Upper lobe of left lung (tissue), 6 donors: ENCODE measurements at places on chromosomes 2 and 18. TPM values are rescaled to one million over a fixed set of nuclear protein-coding genes. Genes with fewer than 3 reads are reported as not detected.

The ANKRD30BL gene
- not detected for total RNA-seq

The CHRND gene
- total RNA-seq = not detected

The RAX gene
- total RNA-seq = not detected

The LIMS3 gene
- 2.2 TPM for total RNA-seq

The IDH1 gene
- 148 TPM for total RNA-seq

The GPR55 gene
- total RNA-seq = 0.79 TPM

The ABCA12 gene
- total RNA-seq = not detected

The TEKT4 gene
- 2.1 TPM for total RNA-seq

- H3K27ac ChIP-seq = peak overlapping the region; percentile 82
- H3K4me1 ChIP-seq = peaks cover 74% of the 10 kb centered on the region
- no peaks in the 10 kb centered on the region for H3K36me3 ChIP-seq
- DNase-seq = peak; percentile 82
- no peaks in the 10 kb centered on the region for H3K27me3 ChIP-seq
Measured at GRCh38 chr2:54570925-54571694, 115.0 kb downstream of the SPTBN1 start.

DNA sequence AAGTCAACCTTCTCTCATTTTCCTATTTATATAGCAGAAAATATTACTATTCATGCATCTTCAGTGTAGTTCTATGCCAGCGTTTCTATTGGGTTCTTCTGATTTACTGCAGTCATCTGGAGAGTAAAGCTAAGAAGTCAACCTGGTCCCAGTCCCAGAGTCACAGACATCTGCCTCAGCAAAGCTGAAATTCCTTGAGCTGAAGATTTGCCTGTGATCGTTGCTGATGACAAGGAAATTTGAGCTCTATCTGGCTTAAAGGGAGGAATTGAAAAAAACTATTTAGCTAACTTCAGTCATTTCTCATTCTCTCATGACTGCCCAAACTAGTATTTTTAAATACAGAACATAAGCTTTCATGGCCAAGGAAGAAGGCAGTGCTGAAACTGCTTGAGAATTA, 45.7 kb downstream of the RND3 start:
- no peak overlapping the region for H3K27ac ChIP-seq
- H3K4me1 ChIP-seq = no peaks in the 10 kb centered on the region
- no peak for DNase-seq
- H3K36me3 ChIP-seq = no peaks in the 10 kb centered on the region

- H3K27ac ChIP-seq = no peak overlapping the region
- H3K4me3 ChIP-seq = no peak overlapping the region
- no peaks in the 10 kb centered on the region for H3K27me3 ChIP-seq
- no peaks in the 10 kb centered on the region for H3K36me3 ChIP-seq
- DNase-seq = no peak
Measured at GRCh38 chr2:223925106-223925505, 20.0 kb downstream of the WDFY1 start.

DNA sequence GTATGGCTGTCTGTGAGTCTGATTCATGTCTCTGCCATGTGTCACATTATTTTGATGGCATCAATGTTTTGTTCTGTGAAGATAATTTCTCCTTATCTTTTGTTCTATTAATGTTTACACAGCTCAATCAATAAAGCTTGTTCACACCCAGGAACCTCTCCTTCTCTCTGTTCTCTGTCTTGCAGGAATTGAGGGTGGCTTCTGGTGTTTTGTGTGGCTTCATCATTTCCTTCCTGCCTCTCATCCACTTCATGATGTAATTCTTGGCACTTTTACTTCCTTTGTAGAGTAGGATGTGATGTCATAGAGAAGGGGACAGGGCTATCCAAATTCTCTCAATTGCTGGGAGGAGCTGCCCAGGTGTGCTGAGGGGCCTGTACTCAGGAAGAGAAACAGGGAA, 27.2 kb downstream of the ASXL3 start:
- H3K27me3 ChIP-seq = no peaks in the 10 kb centered on the region
- H3K4me3 ChIP-seq = no peak overlapping the region
- DNase-seq = no peak
- no peaks in the 10 kb centered on the region for H3K4me1 ChIP-seq
- H3K36me3 ChIP-seq = no peaks in the 10 kb centered on the region
- H3K27ac ChIP-seq = no peak overlapping the region

GRCh38 chr2:106531676-106532214, 44.6 kb downstream of the CD8B2 start:
- no peak for DNase-seq
- H3K4me1 ChIP-seq = peaks cover 5% of the 10 kb centered on the region
- H3K27ac ChIP-seq = no peak overlapping the region
- H3K27me3 ChIP-seq = no peaks in the 10 kb centered on the region

DNA sequence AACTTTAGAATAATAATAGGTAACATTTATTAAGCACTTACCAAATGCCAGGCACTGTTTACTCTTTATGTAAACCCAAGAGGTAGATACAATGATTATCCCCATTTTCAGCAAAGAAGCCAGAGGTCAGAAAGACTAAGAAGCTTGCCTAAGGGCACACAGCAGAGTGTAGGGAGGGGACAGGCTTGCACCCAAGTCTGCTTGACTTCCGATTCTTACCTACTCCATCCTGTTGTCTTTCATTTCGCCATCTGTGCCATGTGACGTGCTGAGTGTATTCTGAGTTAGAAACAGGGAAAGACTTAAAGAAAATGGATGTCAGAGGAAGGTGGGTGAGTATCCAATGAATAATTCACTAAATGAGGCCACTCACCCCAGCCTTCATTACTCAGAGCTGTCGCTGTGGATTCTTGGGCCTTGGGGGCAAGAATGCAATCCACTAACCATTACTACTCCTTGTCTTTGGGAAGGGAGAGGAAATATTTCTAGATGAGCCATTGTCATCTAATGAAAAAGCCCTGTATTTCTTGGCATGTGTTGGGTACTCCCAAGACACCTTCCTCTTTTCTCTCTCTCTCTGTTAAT, 76.4 kb upstream of the BCL11A start:
- DNase-seq = no peak
- no peak overlapping the region for H3K4me3 ChIP-seq

GRCh38 chr2:54660752-54661151, 62.7 kb upstream of the EML6 start:
- peak overlapping the region; percentile 77 for H3K27ac ChIP-seq
- H3K27me3 ChIP-seq = no peaks in the 10 kb centered on the region
- peaks cover 48% of the 10 kb centered on the region for H3K36me3 ChIP-seq
- H3K4me1 ChIP-seq = peaks cover 24% of the 10 kb centered on the region

- no peak for DNase-seq
- H3K4me1 ChIP-seq = peaks cover 12% of the 10 kb centered on the region
- no peak overlapping the region for H3K27ac ChIP-seq
- H3K27me3 ChIP-seq = no peaks in the 10 kb centered on the region
- no peak overlapping the region for H3K4me3 ChIP-seq
Measured at GRCh38 chr2:74450570-74451190, 4.2 kb upstream of the INO80B start.

DNA sequence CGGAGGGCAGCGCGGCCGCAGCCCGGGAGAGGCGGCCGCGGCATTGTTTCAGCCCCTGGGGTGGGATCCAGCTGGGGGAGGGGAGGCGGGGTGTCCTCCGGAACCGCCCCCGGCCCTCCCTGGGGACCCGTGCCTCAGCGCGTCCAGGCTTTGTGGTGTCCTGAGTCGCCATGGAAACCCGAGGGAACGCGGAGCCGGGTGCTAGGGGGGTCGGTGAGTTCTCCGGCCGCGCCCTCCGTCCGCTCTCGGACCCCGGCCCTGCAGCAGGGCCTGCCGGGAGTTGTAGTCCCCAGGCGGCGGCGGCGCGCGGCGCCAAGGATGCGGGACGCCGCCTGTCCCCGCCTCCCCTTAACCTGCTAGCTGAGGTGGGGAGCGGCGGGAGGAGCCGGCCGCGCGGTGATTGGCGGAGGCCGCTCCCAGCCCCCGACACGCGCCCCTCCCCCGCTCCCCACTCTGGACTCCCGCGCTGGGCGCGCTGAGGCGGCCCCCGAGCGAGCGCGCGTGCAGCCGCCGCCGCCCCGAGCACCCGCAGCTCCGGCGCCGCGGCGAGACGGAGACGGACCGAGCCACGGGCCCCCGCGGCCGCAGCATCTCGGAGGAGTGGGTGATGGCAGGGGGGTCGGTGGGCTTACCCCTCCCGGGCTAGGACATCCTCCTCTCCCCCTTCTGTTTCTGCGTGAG, at the start of gene DPYSL5:
DPYSL5 (plus strand) TSS at position 478 of the 681 bp plus-strand sequence. CDS start 50,368 bp downstream, outside the sequence.
- H3K36me3 ChIP-seq = no peaks in the 10 kb centered on the region
- peaks cover 31% of the 10 kb centered on the region for H3K4me1 ChIP-seq
- no peak within 1 kb of the TSS for H3K27ac ChIP-seq
- H3K4me3 ChIP-seq = peak within 1 kb of the TSS; percentile 20
- H3K27me3 ChIP-seq = peaks cover 49% of the 10 kb centered on the region
- peak; percentile 81 for DNase-seq

DNA sequence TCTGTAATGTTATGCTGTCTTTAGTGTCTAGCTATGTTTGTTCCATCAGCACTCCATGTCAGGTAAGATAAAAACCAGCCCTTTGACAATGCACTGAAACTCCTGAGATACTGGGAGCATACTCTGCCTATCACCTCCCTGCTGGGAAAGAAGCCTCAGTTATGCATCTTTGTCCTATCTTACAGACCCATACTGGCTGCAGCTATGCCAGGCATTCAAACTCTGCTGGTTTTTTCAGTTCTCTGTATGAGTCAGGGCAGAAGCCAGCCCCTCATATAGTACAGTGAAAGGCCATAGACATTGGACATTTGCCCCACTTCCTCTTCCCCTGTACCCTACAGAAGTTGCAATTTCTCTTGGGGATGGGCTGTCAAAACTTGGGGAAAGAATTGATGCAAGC, 181.1 kb upstream of the RGPD4 start:
- H3K4me1 ChIP-seq = no peaks in the 10 kb centered on the region
- H3K27ac ChIP-seq = no peak overlapping the region
- H3K27me3 ChIP-seq = no peaks in the 10 kb centered on the region
- H3K4me3 ChIP-seq = no peak overlapping the region

GRCh38 chr18:46812311-46812710, 55.5 kb upstream of the ST8SIA5 start:
- H3K4me1 ChIP-seq = no peaks in the 10 kb centered on the region
- no peak overlapping the region for H3K27ac ChIP-seq
- H3K27me3 ChIP-seq = no peaks in the 10 kb centered on the region
- no peak for DNase-seq
- no peaks in the 10 kb centered on the region for H3K36me3 ChIP-seq

DNA sequence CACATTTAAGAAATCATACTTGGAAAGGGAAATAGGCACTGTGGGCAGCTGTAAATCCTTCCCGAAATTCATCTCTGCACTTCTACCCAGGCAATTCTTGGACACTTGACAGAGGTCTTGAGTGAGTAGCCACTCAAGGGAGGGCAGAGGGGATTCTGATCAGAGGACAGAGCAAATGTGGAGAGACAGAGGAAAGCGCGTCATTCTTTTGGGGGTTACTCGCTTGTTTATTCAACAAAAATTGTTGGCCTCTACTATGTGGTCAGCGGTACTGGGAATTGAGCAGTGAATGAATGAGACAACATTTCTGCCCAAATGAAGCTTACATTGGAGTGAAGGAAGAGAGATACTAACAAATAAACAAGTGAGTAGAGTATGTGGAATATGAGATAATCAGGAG, 41.4 kb upstream of the YES1 start:
- no peaks in the 10 kb centered on the region for H3K36me3 ChIP-seq
- H3K27me3 ChIP-seq = no peaks in the 10 kb centered on the region
- DNase-seq = no peak
- no peaks in the 10 kb centered on the region for H3K4me1 ChIP-seq
- H3K27ac ChIP-seq = no peak overlapping the region

GRCh38 chr18:13481820-13482617, 244.3 kb downstream of the FAM210A start:
- H3K4me3 ChIP-seq = no peak overlapping the region
- no peaks in the 10 kb centered on the region for H3K36me3 ChIP-seq
- no peaks in the 10 kb centered on the region for H3K4me1 ChIP-seq
- no peak overlapping the region for H3K27ac ChIP-seq
- no peak for DNase-seq

DNA sequence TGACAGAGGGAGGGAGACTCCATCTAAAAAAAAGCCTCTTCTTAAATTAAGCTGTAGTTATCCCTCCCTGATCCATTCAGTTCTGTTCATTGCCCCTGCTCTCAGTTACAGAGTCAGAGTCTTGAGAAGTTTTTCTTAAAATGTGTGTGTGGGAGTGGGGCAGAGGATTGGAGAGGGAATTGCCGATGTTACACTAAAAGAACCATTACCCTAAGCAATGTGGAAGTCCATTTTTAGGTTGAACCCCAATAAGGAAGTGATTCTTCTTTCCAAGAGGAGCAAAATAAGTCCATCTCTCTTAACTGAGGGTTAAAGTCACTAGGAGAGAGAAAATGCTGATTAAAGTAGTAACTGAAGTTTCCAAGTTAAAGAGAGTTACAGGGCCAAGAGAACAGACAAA, 21.2 kb upstream of the THOC1 start:
- no peak for DNase-seq

- H3K4me3 ChIP-seq = no peak overlapping the region
- no peaks in the 10 kb centered on the region for H3K4me1 ChIP-seq
- no peaks in the 10 kb centered on the region for H3K27me3 ChIP-seq
- H3K27ac ChIP-seq = no peak overlapping the region
- no peak for DNase-seq
Measured at GRCh38 chr2:129719335-129719734, 260.1 kb upstream of the RAB6C start.

DNA sequence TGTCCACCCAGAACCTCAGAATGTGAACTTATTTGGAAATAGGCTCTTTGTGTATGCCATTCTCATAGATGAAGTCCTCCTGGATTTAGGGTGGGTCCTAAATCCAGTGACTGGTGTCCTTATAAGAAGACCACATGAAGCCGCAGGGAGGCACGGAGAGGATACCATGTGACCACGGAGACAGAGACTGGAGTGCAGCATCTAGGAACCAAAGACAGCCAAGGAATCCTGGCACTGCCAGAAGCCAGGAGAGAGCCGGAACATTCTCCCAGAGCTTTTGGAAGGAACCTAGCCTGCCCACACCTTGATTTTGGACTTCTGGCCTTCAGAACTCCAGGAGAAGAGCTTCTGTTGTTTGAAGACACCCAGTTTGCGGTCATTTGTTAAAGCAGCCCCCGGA, 49.7 kb downstream of the ARL4C start:
- H3K36me3 ChIP-seq = no peaks in the 10 kb centered on the region
- no peaks in the 10 kb centered on the region for H3K27me3 ChIP-seq
- H3K27ac ChIP-seq = no peak overlapping the region
- H3K4me1 ChIP-seq = peaks cover 17% of the 10 kb centered on the region
- H3K4me3 ChIP-seq = no peak overlapping the region

DNA sequence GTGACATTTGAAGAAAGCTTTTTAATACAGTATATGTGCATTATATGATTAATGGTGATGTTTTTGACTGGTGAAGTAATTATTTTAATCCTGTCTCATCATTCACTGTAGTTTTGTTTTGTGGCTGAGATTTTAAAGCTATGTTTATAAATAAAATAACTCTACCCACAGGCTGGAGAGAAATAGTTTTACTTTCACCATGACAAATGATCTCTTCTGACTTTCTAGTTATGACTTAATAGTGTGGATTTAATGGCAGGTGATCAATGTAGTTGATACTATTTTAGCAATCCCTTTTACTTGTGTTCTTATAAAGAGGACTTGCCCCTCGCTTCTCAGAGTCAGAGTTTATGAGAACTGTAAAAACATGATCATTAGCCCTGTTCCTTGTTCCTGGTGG, 289.5 kb upstream of the SIX3 start:
- H3K4me3 ChIP-seq = no peak overlapping the region
- DNase-seq = no peak
- H3K36me3 ChIP-seq = no peaks in the 10 kb centered on the region
- no peaks in the 10 kb centered on the region for H3K27me3 ChIP-seq

- H3K27ac ChIP-seq = no peak overlapping the region
- H3K27me3 ChIP-seq = no peaks in the 10 kb centered on the region
- no peak overlapping the region for H3K4me3 ChIP-seq
- H3K4me1 ChIP-seq = no peaks in the 10 kb centered on the region
- H3K36me3 ChIP-seq = no peaks in the 10 kb centered on the region
Measured at GRCh38 chr18:56658261-56658660, 7.1 kb downstream of the WDR7 start.

- peaks cover 6% of the 10 kb centered on the region for H3K4me1 ChIP-seq
- H3K36me3 ChIP-seq = peaks cover 32% of the 10 kb centered on the region
- H3K4me3 ChIP-seq = no peak overlapping the region
- no peaks in the 10 kb centered on the region for H3K27me3 ChIP-seq
- DNase-seq = no peak
Measured at GRCh38 chr2:64586883-64587481, 62.9 kb downstream of the AFTPH start.
